ENCODE measurements at places on chromosomes 7 and 10. TPM values are rescaled to one million over a fixed set of nuclear protein-coding genes. Genes with fewer than 3 reads are reported as not detected.

Gene MUC12
- total RNA-seq, result 20.3 TPM

Gene CLDN3
- 3.6 TPM for total RNA-seq

Gene KCNH2
- 5.7 TPM for total RNA-seq

Gene SLIT1
- 0.07 TPM for total RNA-seq

Gene C10orf53
- not detected for total RNA-seq

Gene SLC13A1
- not detected for total RNA-seq

Gene TBL2
- 49.0 TPM for total RNA-seq

Gene SND1
- 110 TPM for total RNA-seq

Gene P4HA1
- 19.8 TPM for total RNA-seq

Gene OPALIN
- not detected for total RNA-seq

Gene TMEM236
- 0.03 TPM for total RNA-seq

Gene TMEM213
- total RNA-seq, result not detected

Measured in A549 treated with AZD2906 at 1 μM for 4 hours (cell line).